EH (cell line): ENCODE measurements at places on chromosomes 12 and 14.

DNA sequence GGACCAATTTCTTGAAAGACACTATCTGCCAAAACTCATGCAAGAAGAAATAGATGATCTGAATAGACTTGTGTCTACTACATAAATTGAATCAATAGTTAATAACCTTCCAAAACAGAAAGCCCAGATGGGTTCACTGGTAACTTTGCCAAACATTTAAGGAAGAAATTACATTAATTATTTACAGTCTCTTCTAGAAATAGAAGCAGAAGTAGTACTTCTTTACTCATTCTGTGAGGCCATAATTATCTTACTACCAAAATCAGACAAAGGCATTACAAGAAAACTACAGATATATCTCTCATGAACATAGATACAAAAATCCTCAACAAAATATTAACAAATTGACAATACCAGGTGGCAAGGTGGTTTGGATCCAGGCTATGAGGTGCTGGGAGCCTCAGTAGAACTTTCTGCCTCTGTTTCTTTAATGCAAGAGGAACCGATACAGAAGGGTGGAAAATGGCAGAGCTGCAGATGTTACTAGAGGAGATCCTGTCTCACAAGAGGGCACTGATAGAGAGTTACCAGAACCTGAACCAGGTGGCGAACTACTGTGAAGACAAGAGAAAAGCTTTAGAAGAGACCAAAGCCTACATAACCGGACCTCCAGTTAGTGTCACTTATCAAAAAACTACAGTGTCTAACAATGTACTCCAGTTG lies 33.7 kb upstream of the KTN1 start:
- no peak for DNase-seq

DNA sequence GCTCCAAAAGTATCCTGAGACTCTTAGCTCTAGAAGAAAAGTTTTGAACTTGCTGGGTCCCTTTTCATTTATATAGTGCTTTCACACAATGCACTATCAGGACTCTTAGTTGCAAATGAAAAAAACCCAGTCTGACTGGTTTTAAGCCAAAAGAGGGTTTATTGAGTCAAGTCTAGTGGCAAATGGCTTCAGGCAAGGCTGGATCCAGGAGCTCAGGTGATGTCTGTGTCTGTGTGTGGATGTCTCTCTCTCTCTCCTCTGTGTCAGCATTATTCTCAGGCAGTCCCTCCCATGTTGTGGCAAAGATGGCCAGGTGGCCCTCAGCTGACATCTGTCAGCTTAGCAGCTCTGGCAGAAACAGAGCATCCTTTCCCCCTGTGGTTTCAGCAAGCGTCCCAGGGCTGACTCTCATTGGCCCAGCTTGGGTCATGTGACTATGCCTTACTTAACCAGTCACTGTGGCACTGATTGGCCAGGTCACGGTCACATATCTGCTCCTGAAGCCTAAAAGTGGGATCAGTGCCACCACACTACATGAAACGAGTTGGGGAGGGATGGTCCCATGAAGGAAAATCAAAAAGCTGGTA lies 6.2 kb downstream of the TMEM120B start:
- no peak for DNase-seq

- DNase-seq = no peak
Measured at GRCh38 chr12:131599190-131600159, 111.4 kb upstream of the SFSWAP start.

DNA sequence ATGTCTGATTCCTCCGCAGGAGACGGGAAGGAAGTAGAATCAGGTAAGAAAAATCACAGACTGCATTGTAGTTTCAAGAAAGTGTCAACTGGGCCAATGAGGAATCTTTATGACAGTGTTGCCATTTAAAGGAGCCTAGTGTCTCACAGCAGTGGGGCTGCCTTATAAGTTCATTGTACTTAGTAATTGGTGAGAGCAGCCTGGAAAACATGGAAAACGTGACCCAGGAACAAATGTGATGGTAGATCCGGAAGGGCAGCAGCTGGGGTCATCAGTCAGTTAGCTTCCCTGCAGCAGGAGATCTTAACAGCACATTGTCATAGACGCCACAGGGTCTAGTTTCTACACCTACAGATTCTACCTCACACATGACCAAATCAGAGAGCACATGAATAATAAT lies 630.0 kb upstream of the LMO3 start:
- DNase-seq = no peak
